ENCODE measurements at places on chromosomes 1 and 21.

- DNase-seq, result no peak
Measured at GRCh38 chr1:239947801-239948200, 143.9 kb upstream of the FMN2 start.

DNA sequence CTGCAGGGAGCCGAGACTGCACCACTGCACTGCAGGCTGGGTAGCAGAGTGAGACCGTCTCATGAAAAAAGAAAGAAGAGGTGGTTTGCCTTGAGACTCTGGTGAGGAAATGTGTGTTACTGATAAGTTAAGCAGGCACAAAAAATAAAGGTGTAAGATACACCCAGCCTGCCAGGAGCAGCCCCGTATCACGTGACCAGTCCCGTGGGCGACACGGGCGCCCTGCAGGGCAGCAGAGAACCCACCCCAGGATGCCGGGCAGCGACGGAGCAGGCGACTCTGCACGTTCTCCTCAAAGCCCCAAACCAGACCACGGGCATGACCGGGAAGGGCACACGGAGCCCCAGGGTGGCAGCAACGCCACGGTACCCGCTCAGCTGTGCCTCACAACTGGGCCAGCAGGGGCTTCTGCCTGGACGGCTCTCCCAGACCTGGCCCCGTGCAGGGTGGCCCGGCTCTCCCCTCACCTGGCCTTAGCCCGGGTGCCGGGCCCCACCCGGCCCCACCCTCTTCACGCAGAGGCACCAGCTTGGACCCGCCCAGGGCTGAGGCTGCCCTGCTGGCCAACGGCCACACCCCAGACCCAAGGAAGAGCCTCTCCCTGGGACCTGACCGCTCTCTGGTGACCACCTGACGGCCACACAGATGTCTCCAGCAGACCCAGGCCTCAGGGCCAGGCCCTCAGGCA lies 8.1 kb upstream of the TNFRSF4 start:
- DNase-seq, result no peak

- DNase-seq, result no peak
Measured at GRCh38 chr1:99229122-99229521, 35.2 kb upstream of the PLPPR4 start.

- DNase-seq, result no peak
Measured at GRCh38 chr1:194102607-194103006, 916.2 kb upstream of the B3GALT2 start.

DNA sequence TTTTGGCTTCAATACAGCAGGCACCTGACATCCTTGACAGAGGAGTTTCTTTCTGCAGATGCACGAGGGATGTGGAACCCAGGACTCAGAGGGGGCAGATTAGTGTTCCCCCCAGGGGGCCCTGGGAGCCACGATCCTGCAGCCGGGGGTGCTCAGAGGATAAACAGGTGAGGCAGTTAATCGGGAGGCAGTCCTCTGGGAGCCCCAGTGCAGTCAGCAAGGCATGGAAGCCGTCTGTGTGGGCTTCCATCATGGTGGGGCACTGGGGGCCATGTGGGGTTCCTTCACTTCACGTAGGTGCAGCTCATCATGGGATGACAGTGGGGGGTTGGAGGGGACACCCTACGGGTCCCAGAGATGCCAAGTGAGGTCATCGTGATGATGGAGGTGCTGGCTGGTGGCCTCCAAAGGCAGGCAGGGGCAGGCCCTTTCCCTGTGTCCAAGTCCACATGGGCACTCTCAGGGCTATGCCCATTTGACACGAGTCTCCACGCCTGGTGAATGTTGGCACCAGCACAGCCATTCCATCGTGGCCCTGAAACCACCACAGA lies 59.3 kb upstream of the ABCG1 start:
- no peak for DNase-seq

GRCh38 chr1:174894117-174894762 lies 105.5 kb upstream of the CACYBP start:
- no peak for DNase-seq

- DNase-seq, result no peak
Measured at GRCh38 chr1:29934255-29934772, 698.0 kb downstream of the PTPRU start.

- no peak for DNase-seq
Measured at GRCh38 chr1:24702511-24703293, 42.5 kb upstream of the CLIC4 start.

DNA sequence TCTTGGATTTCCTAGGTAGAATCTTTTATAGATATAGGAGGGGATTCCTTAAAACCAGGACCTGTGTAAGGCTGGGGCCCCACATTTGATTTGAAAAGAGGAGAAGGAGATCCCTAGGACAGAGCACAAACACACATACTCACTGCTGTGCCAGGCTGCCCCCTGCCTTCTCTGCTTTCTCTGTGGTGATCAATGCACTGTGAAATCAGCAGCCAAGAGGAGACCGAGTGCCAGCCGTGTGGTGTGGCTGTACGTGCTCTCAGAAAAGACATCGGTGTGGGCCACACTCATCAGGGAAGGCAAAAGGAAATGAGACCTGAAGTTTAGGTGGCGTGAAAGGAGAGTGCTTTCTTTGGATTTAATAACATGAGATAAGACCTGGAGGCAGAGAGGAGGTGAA lies 194.2 kb downstream of the ZSCAN20 start:
- no peak for DNase-seq

GRCh38 chr1:97739596-97740103 lies 181.2 kb downstream of the DPYD start:
- no peak for DNase-seq

GRCh38 chr1:17420391-17420918 lies 19.0 kb downstream of the RCC2 start:
- peak; percentile 4 for DNase-seq

- no peak for DNase-seq
Measured at GRCh38 chr1:226863446-226863845, 7.0 kb upstream of the PSEN2 start.

DNA sequence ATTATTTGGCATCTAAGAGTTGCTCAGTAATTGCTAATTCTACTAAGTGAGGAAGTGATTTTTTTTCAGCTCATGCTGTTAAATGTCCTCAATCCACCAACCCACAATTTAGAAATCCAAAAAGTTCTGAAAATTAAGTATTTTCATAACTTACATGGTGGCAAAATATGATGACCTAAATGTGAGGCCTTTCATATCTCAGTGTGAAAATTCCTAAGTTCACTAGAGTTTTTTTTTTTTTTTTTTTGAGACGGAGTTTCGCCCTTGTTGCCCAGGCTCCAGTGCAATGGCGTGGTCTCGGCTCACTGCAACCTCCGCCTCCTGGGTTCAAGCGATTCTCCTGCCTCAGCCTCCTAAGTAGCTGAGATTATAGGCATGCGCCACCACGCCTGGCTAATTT lies 5.6 kb downstream of the NUCKS1 start:
- no peak for DNase-seq

DNA sequence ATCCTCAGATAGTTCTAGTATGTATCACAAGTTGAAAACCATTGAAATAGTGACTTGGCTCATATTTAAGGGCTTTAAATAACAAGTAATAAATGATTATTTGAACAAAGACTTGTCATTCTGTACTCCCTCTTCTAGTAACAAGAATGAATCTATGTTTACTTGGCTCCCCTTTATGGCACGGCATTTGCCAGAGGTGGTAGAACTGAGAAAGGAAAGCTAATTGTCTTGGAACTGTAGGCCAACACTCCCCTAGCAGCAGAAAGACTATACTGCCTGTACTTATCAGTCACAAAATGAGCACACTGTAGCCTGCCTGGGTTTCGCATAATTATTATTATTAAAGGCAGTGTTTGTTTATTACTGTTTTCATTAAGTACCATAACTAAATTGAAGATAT lies 29.6 kb upstream of the SMYD2 start:
- DNase-seq, result no peak

GRCh38 chr1:76426606-76427005 lies 352.1 kb downstream of the ST6GALNAC3 start:
- DNase-seq, result no peak

DNA sequence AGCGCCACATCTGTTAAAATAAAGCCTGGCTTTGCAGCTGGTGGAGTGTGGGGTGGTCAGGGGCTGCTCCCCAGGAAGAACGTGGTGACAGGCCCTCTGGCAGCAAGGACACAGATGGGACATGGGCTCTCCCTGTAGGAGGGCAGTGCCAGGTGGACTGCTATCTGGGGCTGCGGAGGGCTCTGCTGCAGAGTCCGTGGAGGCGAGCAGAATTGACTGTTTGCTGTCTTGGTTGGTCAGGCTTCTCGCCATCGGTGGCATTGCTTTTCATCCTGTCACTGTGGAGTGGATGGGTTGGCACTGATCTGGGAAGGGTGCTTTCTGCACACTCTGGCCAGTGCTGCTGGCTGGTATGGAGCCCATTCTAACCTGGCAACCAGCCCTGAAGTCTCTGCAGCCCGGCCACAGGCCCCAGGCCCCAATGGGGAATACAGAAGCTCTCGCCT lies 103.0 kb downstream of the LAMC2 start:
- DNase-seq, result no peak

DNA sequence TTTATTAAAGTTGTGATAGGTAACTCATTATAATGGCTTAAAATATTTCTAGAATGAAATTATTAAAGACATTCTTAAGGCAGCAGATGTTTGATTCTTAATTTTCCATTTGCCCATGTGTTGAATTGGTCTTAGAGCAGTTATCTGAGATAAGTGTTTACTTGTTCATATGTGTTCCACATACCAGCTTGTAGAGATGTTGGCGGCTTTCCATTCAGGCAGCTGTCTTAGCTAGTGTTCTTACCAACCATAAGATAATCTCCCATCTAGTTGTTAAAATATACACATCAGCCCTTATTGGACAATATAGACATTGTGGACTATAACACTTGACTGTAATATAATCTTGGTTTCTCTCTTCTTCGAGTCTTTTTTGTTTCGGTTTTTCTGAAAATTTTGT lies 1372.9 kb upstream of the ADGRL2 start:
- no peak for DNase-seq

DNA sequence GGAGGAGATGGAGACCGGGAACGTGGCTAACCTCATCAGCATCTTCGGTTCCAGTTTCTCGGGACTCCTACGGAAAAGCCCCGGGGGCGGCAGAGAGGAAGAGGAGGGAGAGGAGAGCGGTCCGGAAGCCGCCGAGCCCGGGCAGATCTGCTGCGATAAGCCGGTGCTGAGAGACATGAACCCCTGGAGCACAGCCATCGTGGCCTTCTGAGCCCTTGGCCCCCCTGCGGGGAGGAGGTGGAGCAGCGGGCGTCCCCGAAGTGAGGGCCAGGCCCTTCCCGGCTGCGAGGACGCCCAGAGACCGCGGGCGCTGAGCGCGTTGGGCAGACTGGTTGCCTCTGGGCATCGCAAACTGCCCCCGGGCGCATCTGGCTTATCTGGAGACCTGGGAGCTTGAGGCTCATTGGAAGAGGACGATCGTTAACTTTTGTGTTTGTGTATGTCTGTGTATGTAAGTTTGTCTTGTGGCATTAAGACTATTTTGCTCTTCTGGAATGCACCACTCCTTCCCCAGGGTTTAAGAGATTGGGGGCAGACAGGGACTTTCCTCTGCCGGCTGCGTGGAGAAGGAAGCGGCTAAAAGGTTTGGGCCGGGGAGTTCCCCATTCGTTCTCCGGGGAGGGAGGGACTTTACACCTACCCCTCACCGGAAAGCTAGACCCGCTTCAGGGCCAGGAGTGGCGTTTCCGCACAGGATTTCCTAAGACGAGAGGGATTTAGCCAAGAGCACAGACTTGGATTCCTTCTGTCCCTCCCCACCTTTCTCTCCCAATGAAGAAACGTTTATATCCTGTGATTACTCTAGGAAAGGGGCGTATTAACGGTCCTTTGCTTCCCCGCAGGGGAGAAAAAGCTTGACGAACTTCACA lies 1.4 kb downstream of the IER5 start:
- peak; percentile 83 for DNase-seq

DNA sequence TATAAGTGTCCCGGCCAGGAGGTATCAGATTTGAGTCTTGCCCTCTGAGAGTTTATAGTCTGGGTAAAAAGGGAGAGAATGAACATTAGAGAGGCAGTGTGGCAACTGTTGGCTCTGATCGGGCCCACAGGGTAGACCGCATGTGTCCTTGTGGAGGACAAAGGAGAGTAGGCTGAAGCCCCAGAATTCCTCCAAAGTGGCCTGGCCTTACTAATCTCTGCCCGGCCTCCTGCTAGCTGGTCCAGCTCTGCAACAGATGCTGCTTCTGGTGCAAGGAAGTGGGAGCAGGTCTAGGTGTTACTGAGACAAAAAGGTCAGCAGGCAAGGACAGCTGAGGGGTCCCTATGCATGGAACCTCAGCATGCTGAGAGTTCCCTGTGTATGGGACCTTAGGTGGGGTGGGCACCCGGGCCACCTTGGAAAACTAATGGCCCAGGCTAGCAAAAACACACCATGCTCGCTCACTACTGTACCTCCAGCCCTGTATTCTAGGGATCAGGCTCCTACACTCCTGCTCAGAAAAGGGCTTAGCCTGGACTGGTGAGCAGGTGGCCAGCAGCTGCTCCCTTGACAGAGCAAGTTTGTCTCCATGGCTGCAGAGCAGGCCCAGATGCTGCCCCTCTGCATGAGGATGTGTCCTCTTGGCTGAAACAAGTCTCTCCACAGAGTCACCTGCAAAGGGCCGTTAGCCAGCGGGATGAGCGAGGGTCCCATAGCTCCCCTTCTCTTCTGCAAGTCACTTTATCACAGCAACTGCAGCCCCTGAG lies 30.3 kb upstream of the RGS16 start:
- peak; percentile 50 for DNase-seq

DNA sequence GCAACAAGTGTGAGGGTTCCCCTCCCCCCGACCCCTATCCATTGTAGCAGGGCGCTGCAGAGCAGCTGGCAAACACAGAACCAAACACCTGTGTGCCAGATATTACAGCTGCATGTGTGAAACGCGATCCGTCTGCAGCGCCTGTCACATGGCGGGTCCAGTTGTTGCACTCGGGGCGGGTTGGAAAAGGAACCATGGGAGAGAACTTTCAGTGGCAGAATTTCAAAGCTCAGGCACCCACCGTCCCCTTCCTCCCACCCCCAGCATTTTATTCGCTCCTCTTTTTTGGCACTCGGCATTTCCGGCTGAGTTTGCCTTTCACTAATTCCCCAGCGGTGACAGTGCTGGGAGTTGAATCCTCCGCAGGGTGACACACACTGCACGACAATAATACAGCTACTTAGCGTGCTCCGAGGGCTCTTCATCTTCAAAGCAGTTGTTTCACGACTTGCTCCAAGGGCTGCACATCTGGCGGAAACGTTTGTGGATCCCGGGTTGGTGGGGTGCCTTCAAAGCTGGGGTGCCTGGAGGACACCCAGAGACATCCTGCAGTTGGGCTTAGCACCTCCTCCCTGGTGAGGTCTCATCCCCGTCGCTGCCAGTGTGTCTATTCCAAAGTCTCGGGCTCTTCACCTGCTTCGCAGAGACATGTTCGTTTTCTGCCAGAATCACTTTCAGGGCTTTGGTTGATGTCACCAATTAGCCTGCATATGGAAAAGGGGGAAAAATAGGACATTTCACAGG lies 180.7 kb downstream of the ZBTB18 start:
- peak; percentile 82 for DNase-seq

- DNase-seq, result no peak
Measured at GRCh38 chr1:42973286-42973685, 14.6 kb upstream of the SLC2A1 start.

GRCh38 chr1:165899461-165899941 lies 72.1 kb downstream of the UCK2 start:
- no peak for DNase-seq
